ENCODE measurements at places on chromosomes 1 and 21.

- no peak overlapping the region for H3K27ac ChIP-seq
- no peak for DNase-seq
Observed at GRCh38 chr1:216356945-216357344, 66.3 kb downstream of the USH2A start.

- no peaks in the 10 kb centered on the region for H3K36me3 ChIP-seq
- H3K27me3 ChIP-seq, result no peaks in the 10 kb centered on the region
- H3K4me3 ChIP-seq, result no peak overlapping the region
- H3K4me1 ChIP-seq, result peaks cover 17% of the 10 kb centered on the region
Observed at GRCh38 chr21:45135122-45135521, 60.7 kb downstream of the ADARB1 start.

- no peaks in the 10 kb centered on the region for H3K36me3 ChIP-seq
- H3K4me1 ChIP-seq, result peaks cover 12% of the 10 kb centered on the region
- H3K27ac ChIP-seq, result no peak overlapping the region
- H3K4me3 ChIP-seq, result no peak overlapping the region
- DNase-seq, result no peak
Observed at GRCh38 chr1:204216236-204216635, 2.4 kb upstream of the GOLT1A start.

DNA sequence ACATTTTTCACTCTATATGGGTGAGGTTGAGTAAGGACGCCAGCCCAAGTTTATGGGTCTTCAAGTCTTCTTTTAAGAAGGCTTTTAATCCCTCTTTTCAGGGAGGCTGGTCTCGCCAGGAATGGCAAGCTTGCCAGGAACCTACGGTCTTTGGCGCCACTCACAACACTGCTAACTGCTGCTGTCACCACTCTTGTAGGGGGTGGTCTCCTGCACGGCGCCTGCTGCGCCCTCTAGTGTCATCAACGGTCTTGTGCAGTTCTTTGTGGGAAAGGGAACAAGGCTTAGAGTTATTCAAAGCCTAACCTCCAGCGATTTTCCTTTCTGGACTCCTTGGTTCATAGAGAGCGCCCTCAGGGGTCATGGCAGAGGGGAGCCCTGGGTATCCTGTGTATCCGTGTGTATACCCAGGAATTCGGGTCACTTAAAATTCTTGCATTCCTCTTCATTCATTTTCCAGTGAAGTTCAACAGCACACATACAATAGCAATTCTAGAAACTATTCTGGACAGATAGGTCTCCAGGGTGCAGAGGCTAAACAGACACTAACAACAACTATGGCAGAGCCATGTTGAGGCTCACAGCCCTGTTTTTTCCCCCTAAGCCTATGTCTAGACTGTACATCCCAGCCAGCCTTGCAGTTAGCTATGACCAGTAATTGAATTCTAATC, 392.8 kb upstream of the CAMK1G start:
- no peak overlapping the region for H3K27ac ChIP-seq
- no peaks in the 10 kb centered on the region for H3K27me3 ChIP-seq
- H3K4me3 ChIP-seq, result no peak overlapping the region

- peaks cover 11% of the 10 kb centered on the region for H3K4me1 ChIP-seq
- peaks cover 6% of the 10 kb centered on the region for H3K36me3 ChIP-seq
- DNase-seq, result no peak
- no peak overlapping the region for H3K4me3 ChIP-seq
- H3K27me3 ChIP-seq, result no peaks in the 10 kb centered on the region
Observed at GRCh38 chr1:65425697-65426096, 5.2 kb downstream of the LEPR start.

DNA sequence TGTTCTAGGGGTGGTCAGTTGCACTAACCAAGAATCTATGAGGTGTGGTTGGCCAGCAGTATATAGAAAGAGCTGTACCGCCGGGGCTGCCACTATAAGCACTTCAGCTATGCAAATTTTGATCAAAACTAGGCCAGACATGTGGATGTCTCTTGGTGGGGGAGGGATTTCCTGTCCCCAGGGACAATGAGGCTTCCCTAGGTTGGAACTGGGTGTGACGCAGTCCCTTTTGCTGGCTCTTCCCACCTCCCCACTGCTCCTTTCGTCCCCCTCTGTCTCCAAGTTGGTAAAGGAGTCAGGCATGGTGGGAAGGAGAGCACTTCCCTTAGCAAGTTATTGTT, 13.6 kb downstream of the SDCCAG8 start:
- peaks cover 34% of the 10 kb centered on the region for H3K4me1 ChIP-seq
- peak overlapping the region; percentile 2 for H3K27ac ChIP-seq
- H3K36me3 ChIP-seq, result peaks cover 3% of the 10 kb centered on the region

DNA sequence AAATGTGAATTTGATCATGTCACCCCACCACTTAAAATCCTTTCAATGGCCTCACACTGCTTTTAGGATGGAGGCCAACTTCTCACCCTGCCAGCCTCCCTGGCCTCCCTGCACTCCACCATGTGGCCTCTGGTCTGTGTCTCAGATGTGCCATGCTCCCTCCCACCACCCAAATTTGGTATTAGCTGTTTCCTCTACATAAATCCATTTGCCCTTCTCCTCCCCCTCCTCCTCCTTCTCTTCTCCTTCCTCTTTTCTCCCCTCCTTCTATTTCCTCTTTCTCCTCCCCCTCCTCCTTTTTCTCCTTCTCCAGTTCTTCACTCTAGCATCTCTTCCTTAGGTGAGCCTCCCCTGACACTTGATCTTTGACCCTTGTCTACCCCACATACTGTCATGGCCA, 16.7 kb upstream of the GUCA2B start:
- no peaks in the 10 kb centered on the region for H3K27me3 ChIP-seq
- no peak overlapping the region for H3K4me3 ChIP-seq
- no peak for DNase-seq

DNA sequence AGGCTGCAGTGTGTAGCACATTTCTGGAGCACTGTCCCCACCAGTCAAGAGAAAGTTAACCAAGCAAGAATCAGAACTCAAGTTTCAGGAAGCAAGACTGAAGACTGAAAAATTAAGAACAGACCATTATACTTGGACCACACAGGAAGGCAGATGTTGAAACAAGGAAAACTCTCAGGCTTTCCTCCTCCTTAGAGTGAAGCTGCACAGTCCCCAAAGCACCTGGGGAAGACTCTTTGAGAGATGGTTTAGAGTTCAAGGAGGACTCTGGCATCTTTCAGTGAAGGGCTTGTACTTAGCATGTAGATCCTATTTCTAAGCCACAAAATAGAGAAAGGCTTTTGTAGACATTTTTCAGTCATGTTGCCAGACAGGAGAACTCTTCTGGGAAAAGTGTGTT, 113.7 kb upstream of the KCTD3 start:
- H3K4me1 ChIP-seq, result no peaks in the 10 kb centered on the region
- H3K27ac ChIP-seq, result no peak overlapping the region
- H3K36me3 ChIP-seq, result no peaks in the 10 kb centered on the region
- no peaks in the 10 kb centered on the region for H3K27me3 ChIP-seq

- H3K4me3 ChIP-seq, result no peak overlapping the region
- DNase-seq, result no peak
- H3K36me3 ChIP-seq, result no peaks in the 10 kb centered on the region
- H3K27ac ChIP-seq, result no peak overlapping the region
Observed at GRCh38 chr1:41724248-41724647, 194.5 kb downstream of the HIVEP3 start.

GRCh38 chr1:48207536-48208075, 14.9 kb upstream of the SLC5A9 start:
- no peak overlapping the region for H3K4me3 ChIP-seq
- no peaks in the 10 kb centered on the region for H3K4me1 ChIP-seq
- no peak for DNase-seq
- no peaks in the 10 kb centered on the region for H3K27me3 ChIP-seq

DNA sequence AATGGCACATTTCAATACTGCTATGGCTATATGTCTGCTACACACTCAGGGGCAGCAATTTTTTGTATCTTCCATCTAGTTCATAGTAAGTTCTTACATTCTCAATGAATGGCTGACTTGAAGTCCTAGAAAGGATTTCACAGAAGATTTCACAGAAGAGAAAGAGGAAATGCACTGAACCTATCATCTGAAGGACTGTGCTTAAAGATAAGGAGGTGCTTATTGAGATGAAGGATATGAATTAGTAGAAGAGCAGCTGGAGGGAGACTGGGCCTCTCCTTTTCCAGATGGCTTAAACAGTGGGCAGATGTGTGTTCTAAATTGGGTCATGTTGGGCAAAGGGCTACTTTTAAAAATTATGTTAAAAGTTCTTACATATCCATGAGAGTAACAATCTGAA, 14.6 kb downstream of the ADAR start:
- DNase-seq, result no peak
- peaks cover 11% of the 10 kb centered on the region for H3K36me3 ChIP-seq
- H3K27ac ChIP-seq, result no peak overlapping the region

GRCh38 chr1:71087713-71088112, 6.9 kb upstream of the ZRANB2 start:
- H3K4me1 ChIP-seq, result no peaks in the 10 kb centered on the region
- no peaks in the 10 kb centered on the region for H3K36me3 ChIP-seq
- H3K27me3 ChIP-seq, result peaks cover 5% of the 10 kb centered on the region
- no peak overlapping the region for H3K27ac ChIP-seq
- no peak overlapping the region for H3K4me3 ChIP-seq
- no peak for DNase-seq

DNA sequence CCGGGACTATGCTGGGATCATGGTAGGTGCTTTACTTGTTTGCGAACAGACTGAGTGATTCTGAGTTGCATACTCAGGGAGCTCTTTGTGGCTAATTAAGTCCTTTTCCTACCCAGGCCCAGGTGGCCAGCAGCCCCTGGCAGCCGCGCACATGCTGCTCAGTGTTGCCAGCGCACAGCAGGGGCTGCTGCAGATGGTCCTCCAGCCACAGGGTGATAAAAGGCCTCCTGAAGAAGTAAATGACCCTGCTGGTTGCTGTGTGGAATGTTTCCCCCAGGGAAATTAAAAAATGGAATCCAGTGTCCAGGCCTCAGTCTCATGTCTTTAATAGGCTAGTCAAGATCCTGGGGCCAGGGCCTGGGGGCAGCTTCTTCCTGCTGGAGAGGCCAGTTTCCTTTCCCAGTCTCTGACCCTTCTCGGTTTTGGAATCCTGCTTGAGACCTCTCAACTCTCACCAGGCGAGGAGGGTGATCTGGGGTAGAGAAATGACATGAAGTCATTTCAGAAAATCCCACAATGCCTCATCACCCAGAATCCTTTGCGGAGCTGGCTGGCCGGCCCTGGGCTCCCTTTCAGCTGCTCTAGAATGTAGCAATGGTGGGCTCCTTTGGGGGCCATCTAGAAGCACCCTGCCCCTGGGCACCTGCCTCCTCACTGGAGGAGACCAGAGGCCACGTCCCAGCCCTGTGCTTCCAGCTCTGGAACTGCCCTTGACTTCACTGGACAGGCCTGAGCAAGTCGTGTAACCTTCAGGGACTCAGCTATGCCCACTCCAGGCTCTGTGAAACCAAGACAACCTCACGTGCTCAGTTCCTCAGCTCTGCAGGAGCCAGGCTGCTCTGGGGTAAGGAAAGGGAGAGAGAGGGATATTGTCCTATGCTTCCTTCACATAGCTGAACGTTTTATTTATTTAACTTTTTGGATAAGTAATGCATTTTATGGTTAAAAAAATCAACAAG, 131.4 kb downstream of the MRPS6 start:
- DNase-seq, result no peak
- H3K27ac ChIP-seq, result no peak overlapping the region
- peaks cover 21% of the 10 kb centered on the region for H3K4me1 ChIP-seq
- H3K27me3 ChIP-seq, result peaks cover 10% of the 10 kb centered on the region
- no peak overlapping the region for H3K4me3 ChIP-seq
- H3K36me3 ChIP-seq, result no peaks in the 10 kb centered on the region

GRCh38 chr1:15850471-15851001, 3.0 kb downstream of the SPEN start:
- no peak overlapping the region for H3K27ac ChIP-seq
- DNase-seq, result no peak
- no peaks in the 10 kb centered on the region for H3K36me3 ChIP-seq
- H3K4me3 ChIP-seq, result no peak overlapping the region
- H3K27me3 ChIP-seq, result no peaks in the 10 kb centered on the region

- H3K4me3 ChIP-seq, result no peak overlapping the region
- no peak overlapping the region for H3K27ac ChIP-seq
- H3K4me1 ChIP-seq, result no peaks in the 10 kb centered on the region
- no peak for DNase-seq
- H3K27me3 ChIP-seq, result no peaks in the 10 kb centered on the region
- no peaks in the 10 kb centered on the region for H3K36me3 ChIP-seq
Observed at GRCh38 chr1:232421143-232421796, 208.7 kb downstream of the SIPA1L2 start.

- no peaks in the 10 kb centered on the region for H3K27me3 ChIP-seq
- no peak overlapping the region for H3K27ac ChIP-seq
- H3K4me1 ChIP-seq, result no peaks in the 10 kb centered on the region
- no peaks in the 10 kb centered on the region for H3K36me3 ChIP-seq
Observed at GRCh38 chr1:178241837-178242236, 147.9 kb downstream of the RASAL2 start.

- H3K27me3 ChIP-seq, result no peaks in the 10 kb centered on the region
- peaks cover 94% of the 10 kb centered on the region for H3K4me1 ChIP-seq
- peak overlapping the region; percentile 19 for H3K4me3 ChIP-seq
- H3K27ac ChIP-seq, result peak overlapping the region; percentile 88
- peaks cover 19% of the 10 kb centered on the region for H3K36me3 ChIP-seq
Observed at GRCh38 chr1:226679853-226680516, 59.1 kb downstream of the ITPKB start.

GRCh38 chr1:81671038-81671437, 129.7 kb upstream of the ADGRL2 start:
- H3K4me1 ChIP-seq, result no peaks in the 10 kb centered on the region
- no peaks in the 10 kb centered on the region for H3K36me3 ChIP-seq
- no peak for DNase-seq
- H3K27me3 ChIP-seq, result no peaks in the 10 kb centered on the region
- H3K27ac ChIP-seq, result no peak overlapping the region

DNA sequence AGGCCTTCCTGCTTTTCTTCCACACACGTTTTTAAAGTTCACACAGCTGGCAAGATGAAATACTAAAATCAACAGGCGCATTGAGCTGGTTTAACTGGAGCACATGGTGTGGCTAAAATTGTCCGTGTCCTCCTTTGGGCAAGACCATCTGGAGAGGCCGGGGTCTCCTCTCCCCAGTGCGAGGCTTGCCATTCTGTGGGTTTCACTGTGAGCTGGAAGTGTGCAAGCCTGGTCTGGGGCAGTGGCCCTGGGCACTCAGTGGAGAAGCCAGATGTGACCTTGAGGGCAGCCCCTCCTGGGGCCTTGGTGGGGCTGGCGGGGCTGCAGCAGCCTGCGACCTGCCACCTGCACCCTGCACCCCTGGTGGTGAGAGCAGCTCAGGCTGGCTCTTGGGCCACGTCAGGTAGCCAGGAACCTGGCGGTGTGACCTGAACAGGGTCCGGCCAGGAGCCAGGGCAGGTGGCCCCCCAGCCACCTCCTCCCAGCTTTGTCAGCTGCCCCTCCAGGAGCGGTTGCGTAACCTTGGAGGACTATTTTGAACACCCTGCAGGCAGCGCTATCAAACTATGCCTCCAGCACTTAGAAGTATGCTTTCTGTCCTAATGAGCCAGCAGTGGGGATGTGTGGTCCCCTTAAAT, 52.4 kb downstream of the SLC37A1 start:
- no peak overlapping the region for H3K4me3 ChIP-seq
- DNase-seq, result no peak
- no peaks in the 10 kb centered on the region for H3K27me3 ChIP-seq
- peaks cover 13% of the 10 kb centered on the region for H3K4me1 ChIP-seq
- H3K36me3 ChIP-seq, result peaks cover 73% of the 10 kb centered on the region
- no peak overlapping the region for H3K27ac ChIP-seq

- DNase-seq, result no peak
- H3K36me3 ChIP-seq, result no peaks in the 10 kb centered on the region
- no peaks in the 10 kb centered on the region for H3K4me1 ChIP-seq
Observed at GRCh38 chr1:217965156-217965786, 319.8 kb upstream of the RRP15 start.

GRCh38 chr1:147549526-147549925, 8.2 kb downstream of the BCL9 start:
- no peaks in the 10 kb centered on the region for H3K36me3 ChIP-seq
- no peak for DNase-seq
- peaks cover 18% of the 10 kb centered on the region for H3K27me3 ChIP-seq
- no peak overlapping the region for H3K4me3 ChIP-seq
- H3K27ac ChIP-seq, result no peak overlapping the region
